ENCODE measurements at places on chromosomes 5 and 9.

GRCh38 chr5:73443829-73444498 lies 4.6 kb downstream of the FOXD1 start:
- DNase-seq, result no peak

- no peak for DNase-seq
These were observed 43.9 kb downstream of the P4HA2 start for GRCh38 chr5:132183723-132184122.

DNA sequence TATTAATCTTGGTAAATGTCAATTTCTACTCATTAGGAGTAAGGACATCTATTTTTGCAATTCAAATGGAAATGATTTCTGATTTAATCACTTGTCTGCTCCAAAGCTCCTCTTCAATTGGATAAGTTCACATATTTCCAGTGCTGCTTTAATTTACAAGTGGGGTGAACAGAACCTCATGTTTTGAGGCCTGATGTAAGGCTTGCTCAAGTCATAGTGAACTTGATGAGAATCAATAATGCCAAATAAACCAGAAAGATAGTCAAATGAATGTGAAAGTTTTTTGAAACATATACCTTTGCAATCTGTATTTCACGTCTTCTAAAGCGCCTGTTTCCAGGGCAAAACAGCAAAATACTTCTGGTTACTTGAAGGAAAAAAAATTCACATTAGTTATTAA lies 15.4 kb upstream of the ACOT12 start:
- DNase-seq, result no peak

- DNase-seq, result peak; percentile 62
These were observed 52.0 kb downstream of the ITGA2 start for GRCh38 chr5:53041071-53041692.
